ENCODE measurements at places on chromosomes 2 and 18.

- no peak for DNase-seq
Measured at GRCh38 chr2:86393521-86394491, 47.4 kb upstream of the KDM3A start.

DNA sequence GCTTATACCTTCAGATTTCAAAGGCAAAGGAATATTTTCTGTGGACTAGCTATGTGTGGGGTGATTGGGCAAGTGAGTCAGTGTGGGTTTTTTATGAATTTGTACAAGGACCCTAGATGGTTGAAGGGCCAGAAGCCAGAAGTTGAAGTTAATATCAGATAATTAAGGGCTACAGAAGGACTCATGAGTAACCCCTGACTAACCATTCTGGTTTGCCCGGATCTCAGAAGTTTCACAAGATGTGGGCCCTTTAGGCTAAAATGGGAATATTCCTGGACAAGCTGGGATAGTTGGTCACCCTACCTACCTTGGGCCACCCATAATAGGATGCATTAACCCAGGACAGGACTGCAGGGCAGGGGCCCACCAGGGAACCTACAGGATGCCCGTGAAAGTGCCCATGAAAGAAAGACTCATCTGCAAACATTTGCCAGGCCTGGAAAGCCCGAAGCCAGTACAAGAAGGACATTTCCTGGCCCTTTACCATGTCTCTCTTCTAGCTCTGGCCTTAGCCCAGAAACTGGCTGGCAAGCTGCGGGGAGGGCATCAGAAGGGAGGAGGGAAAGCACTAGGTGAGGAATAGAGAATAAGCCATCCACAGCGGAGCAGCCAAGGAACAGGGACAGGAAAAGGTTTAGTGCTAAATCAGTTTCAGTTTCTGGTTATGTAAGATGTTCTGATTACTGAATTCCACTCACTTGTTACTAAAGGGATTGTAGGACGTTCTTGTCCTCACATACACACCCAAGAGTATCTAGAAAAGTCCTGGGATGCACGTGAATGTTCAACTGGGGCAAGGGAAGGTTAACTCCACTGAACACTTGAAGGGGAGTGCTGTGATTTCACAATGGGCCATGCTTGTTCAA, 33.6 kb downstream of the GCG start:
- no peak for DNase-seq

GRCh38 chr2:75844651-75845050, 133.9 kb upstream of the GCFC2 start:
- no peak for DNase-seq

GRCh38 chr2:105990624-105991023, 203.5 kb downstream of the UXS1 start:
- no peak for DNase-seq

DNA sequence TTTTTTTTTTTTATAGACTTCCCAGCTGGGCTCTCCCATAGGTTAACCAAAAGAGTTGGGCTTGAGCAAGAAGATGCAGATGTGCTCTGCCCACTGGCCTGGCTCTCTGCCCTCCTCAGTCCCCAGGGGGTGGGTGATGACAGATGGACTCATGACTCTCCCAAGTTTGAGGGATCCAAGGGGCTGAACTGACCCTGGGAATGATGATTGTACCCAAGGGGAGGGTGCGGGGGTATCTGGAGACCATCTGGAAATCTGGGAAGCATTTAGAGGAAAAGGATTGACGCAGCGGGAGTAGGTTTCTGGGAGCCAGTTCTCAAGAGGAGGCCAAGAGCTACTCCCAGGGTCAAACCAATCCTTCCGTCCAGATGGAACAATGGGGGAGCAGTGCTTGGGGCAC, 330.8 kb downstream of the CYP26B1 start:
- no peak for DNase-seq

DNA sequence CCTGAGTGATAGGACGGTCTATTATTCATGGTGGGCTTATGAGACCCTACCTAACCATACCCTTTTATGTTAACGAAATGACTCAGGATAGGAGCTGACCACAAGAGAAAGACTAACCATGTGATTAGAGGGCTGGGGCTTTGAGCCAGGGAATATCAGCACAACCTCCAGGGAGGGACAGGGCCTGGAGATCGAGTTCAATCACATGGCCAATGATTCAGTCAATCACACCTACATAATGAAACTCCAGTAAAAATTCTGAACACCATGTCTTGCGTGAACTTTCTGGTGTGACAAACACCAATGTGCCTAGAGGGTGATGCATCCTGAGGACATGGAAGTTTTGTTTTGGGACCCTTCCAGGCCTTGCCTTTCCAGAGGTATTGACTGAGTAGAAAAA, 2.2 kb upstream of the TEX51 start:
- no peak for DNase-seq

- no peak for DNase-seq
Measured at GRCh38 chr2:66186537-66186936, 248.4 kb upstream of the MEIS1 start.

DNA sequence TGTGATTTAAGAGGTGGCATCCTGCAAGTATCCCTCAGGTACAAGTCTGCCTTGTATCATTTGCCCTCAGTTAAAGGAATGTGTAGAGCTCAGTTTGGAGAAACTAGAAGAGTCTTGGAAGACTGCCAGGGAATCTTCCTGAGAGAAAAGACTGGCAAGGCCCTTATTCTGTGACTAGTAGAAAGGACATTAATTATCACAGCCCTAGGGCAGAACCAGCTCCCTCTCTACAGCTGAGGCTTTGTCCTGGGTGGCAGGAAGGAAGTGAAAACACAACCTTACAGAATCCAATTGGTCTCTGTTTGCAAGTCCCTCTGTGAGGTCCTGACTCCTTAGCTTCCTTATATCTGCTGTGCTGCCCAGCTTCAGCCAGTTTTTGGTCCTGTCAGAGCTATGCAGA, 385.9 kb upstream of the CYRIA start:
- DNase-seq, result peak; percentile 66

DNA sequence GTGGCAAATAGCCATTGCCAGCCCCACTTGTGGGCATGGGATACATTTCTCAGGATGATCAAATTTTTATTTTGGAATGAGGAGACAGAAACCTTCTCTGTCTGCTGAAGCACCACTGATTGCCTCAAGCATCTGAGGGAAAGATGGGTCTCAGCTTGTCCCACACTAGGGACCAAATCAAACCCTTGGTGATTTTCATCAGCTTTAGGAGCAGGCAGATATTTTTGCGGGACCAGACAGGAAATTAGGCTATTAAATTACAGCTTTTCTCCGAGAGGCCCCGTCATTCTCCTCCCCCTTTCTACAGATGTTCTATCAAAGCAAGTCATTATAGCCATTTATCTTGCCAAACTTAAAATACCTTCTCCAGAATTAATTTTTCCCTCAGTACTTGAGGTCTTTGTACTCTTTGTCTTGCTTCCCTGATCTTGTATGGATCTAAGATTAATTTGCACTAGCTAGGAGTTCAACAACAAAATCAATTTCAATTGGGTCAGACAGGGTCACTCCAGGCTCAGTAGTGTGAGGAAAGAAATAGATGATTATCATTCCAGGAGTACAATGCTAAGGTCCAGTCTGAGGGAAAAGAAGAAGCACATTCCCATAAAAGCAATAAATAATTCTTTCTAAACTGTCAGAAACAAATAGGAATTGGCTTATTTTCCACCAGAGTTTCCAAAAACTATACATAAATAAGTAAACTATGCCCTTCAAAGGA, 818.1 kb upstream of the SOX11 start:
- peak; percentile 75 for DNase-seq

DNA sequence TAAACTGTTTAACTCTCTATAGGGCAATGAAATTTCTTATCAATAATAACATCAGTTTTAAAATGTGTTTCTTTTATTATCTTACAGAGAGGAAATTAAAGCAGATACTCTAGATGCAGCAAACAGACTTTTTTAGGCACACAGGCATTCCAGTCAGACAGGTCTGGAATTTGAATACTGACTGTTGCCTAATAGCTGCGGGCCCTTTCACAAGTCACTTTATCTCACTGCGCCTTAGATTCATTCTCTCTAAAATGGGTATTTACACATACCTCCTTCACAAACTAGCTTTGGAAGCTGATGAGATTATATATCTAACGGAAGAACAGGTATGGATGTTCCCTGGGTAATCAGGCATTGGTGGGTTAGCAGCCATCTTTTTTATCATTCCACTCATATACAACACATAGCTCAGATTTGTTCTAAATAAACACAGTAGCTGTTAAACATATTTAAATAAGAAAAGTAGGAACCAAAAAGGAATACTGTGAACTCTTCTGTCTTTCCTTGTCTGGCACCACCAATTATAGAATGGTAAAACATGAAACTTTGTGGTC, 104.2 kb downstream of the LRP2 start:
- DNase-seq, result no peak

GRCh38 chr2:187003611-187004010, 154.6 kb upstream of the ZSWIM2 start:
- no peak for DNase-seq

DNA sequence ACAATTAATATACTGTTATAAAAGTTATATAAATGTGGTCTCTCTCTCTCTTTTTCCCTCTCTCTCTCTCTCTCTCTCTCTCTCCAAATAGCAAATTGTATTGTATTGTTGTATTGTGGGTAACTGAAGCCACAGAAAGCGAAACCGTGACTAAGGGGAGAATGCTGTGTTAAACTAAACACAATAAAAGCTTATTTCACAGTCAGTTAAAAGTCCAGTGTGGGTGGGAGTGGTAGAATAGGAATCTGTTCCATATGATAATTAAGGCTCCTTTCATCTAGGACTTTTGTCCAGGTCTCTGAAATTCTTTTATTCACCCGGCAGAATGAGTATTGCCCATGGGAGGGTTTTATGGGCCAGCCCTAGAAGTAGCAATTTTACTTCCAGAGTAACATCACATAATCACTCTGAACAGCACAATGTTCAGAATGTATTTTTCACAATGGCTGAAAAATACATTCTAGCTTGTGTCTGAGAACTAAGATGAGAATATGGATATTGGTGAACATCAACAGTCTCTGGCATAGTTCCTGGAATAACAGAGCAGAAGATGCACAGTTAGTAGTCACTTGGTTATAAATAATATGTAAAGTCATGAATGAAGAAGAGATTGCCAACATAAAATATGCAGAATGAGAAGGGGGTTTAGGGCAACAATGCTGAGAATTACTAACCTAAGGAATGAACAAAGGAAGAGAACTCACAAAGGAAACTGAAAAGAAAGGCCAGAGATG, 399.1 kb downstream of the PLCL1 start:
- no peak for DNase-seq

DNA sequence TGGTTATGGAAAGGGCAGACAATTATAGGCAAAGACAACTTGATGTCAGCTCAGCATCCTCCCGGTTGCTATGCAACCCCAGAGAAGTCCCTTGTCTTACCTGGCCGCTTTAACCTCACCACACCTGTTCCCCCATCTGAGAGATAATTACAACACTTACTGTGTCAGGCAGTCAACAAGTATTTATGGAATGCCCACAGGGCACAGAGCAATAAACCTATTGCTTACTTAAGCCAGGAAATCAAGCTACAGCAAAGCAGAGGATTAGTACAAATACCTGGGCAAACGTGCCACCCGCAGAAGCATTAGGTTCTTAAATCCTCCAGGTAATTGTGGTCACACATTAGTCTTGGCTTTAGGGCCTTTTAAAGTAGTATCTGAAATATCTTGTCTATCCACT, 320.4 kb upstream of the REV1 start:
- no peak for DNase-seq

- DNase-seq, result no peak
Measured at GRCh38 chr2:128214866-128215460, 103.7 kb downstream of the HS6ST1 start.

GRCh38 chr2:24830786-24831185, 37.6 kb downstream of the CENPO start:
- DNase-seq, result no peak

- no peak for DNase-seq
Measured at GRCh38 chr18:34957119-34957863, 83.9 kb upstream of the MAPRE2 start.

- peak; percentile 69 for DNase-seq
Measured at GRCh38 chr2:53859206-53860181, at the start of gene GPR75. Gene GPR75, minus strand, starts transcription at chr2:53859967. Its CDS starts 5,211 bp downstream, at chr2:53854756.

DNA sequence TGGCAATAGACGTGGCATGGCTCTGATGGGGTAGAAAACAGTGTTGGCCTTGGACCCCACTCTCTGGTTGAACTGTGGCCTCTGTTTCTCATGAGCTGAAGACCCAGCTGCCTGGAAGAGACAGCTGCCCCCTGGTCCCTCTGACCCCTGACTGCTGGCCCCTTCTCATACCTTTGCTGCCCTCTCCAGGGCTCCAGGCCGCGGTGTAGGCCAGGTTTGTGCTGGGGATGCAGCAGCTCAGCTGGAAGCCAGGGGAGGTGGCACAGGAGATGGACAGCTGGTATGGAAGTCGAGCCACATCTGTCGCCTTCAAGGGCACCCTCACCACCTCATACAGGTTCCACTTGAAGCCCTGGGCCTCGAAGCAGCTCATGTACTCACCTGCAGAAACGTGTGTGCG, 31.7 kb upstream of the SELENOI start:
- DNase-seq, result no peak

GRCh38 chr2:218027426-218028188, 24.8 kb upstream of the TNS1 start:
- DNase-seq, result no peak

- no peak for DNase-seq
Measured at GRCh38 chr18:3252843-3253242, 5.2 kb downstream of the MYL12A start.

GRCh38 chr18:52431683-52432082, 91.7 kb downstream of the DCC start:
- no peak for DNase-seq

DNA sequence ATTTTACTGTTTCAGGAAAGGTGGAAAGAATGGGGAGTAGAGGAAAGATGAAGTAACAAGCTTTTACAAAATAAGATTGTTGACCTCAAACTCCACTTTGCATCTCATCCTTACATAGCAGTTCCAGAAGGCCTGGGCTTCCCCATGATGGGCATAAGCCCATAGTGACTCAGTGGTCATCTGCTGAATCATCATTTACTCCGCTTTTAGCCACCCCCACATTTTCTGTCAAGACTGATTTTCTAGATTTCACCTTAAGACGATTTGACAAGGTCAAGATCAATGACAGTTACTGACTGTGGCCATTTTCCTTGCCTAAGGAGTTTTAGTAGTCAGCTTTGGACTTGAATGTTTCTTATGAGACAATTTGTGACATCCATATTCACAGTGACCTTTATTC, 49.4 kb downstream of the PLEKHM3 start:
- DNase-seq, result no peak

- no peak for DNase-seq
Measured at GRCh38 chr18:27713738-27714095, 463.2 kb downstream of the CDH2 start.

GRCh38 chr2:196226707-196227065, 55.3 kb upstream of the STK17B start:
- no peak for DNase-seq

- no peak for DNase-seq
Measured at GRCh38 chr2:26913606-26913998, 56.8 kb upstream of the MAPRE3 start.

- DNase-seq, result no peak
Measured at GRCh38 chr2:241425368-241425767, 69.3 kb downstream of the FARP2 start.

DNA sequence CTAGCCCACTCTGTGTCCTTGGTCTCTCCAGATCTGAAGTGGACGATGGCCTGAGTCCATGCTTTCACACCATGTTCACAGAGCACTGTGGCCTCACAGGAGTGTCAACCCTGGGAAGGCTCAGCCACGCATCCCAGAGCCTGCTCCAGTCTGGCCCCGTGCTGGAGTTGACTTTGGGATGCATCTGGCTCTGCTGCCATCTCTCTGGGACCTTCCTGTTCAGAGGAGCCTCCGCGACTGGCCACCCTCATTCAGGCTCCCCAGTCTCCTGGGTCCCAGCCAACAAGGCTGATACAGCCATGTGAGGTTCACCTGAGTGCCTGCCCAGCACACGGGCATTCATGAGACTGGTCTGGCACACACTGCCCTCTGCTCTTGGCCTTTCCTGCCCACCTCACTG, 199.7 kb upstream of the RAB6C start:
- DNase-seq, result no peak
